Chondrocyte (in vitro differentiated cells): ENCODE measurements at places on chromosomes 16 and 17.

GRCh38 chr17:49015179-49015923 lies 18.2 kb downstream of the IGF2BP1 start:
- no peak for DNase-seq

GRCh38 chr16:67546761-67547422 lies 15.4 kb upstream of the CTCF start:
- no peak for DNase-seq

DNA sequence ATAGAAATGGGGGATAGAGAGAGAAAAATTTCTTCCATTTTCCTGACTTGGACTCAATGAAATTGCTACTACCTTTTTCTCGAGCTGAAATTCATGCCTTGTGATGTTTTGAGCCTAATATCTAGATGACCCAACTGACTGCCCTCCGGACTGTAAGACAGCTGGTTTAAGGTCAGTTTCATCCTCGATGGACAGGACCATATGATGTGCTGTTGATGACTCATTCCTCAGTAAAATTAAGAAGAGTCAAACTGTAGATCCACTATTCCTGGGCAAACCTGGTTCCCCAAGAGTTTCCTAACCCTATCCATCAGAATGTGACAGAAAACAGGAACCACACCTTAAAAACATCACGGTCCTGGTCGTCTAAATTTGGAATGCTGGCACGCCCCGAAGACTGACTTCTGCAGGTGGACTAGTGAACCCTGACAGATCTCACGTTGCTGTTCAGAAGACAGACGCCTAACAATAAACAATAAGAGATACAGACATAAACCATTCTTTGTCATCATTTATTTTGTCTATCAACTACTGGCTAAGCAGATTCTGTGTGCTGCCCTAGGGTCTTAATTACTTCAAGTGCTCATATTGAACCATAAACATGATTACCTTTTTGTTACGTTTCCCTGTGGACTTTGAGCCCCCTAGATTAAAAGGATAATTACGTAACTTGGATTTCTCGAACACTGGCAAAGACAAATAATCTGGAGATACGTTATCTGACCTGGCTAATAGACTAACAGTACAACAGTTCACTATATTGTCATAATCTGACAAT lies 45.1 kb upstream of the NOS2 start:
- DNase-seq, result no peak

- no peak for DNase-seq
Observed at GRCh38 chr17:28579526-28579925, 2.8 kb upstream of the ALDOC start.

GRCh38 chr17:81967533-81968395 lies 6.8 kb upstream of the NOTUM start:
- DNase-seq, result peak; percentile 73

GRCh38 chr16:10949424-10949970 lies 5.1 kb downstream of the CLEC16A start:
- no peak for DNase-seq

- no peak for DNase-seq
Observed at GRCh38 chr16:31708348-31708747, 165.3 kb upstream of the ZNF267 start.

DNA sequence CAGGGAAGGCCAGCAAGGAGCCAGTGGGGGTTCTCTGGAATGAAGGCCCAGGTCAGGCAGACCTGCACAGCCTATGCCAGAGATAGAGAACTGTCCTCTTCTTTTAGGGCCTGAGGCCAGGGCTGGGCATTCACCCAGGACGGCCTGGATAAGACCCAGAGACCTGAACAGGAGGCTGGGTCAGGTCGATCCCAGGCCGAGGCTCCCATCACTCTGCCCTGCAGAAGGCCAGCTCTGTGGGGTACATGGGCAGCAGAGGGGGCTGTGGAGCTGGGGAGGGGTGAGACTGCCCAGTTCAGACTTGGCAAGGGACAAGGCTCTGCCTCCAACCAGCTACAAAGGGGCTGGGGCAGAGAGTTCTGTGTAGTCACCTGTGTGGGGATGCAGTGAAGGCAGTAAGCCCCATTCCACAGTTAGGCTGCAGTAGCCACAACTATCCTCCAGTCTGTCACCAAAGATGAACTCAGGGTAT lies 14.6 kb downstream of the HSD11B2 start:
- no peak for DNase-seq

DNA sequence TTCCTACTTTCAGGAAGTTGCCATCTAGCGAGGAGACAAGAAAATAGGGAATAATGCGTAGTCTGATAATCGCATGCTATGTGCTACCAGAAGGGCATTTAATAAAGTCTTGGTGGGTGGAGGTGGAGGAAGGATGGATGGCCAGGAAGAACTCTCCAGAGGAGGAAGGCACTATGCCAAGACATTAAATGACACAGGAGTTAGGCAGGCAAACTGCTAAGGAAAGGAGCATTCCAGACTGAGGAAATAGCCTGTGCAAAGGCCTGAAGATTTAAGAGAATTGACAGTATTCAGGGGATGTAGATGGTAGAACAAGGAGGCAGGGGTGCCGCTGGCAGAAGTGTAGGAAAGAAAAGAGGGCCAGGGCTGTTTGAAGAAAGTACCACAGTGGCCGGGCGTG lies 19.3 kb upstream of the ARHGAP44 start:
- DNase-seq, result no peak

GRCh38 chr17:77846531-77847085 lies 111.9 kb upstream of the TNRC6C start:
- peak; percentile 54 for DNase-seq

- no peak for DNase-seq
Observed at GRCh38 chr17:42272162-42272907, 3.9 kb downstream of the STAT5B start.

DNA sequence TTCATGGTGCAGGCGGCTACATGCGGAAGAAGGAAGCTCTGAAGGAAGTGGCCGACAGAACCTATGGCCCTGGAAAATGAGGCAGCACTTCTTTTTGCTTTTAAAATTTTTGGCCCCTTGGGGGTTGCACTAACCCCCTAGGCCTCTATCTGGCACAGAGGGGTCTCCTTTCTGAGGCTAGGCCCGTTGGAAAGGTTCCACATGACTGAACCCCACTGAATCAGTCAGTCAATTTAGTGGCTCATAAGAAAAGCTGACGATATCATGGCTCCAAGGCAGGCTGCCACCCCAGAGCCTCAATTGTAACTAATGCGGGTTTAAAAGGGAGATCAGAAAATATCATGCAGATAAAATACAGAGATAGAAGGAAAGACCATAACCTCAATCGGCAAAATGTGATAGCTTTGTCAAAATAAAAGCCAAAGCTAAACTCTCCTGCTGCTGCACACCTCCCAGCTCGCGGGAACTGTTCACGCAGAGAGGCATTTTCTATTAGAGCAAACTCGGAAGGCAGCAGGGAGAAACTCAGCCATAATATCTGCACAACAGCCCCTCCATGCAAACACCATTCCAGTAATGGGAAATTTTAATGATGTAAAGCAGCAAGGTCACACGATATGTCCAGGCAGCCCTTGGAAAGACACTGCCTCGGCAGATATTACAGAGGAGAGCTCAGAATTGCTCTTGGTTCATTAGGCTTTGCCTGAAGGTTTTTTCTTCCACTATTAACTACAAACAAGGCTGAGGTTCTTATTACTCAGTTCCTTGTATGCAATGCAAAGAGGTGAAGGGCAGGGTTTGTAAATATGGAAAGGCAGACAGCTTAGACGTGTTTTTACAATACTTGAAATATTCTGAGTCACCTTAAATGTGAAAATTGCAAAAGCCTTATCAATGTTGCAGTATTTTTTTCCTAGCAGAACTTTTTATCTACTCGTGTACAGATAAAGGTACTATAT lies 200.4 kb upstream of the PMFBP1 start:
- DNase-seq, result no peak

GRCh38 chr16:106623-107324 lies 28.7 kb downstream of the MPG start:
- DNase-seq, result no peak

DNA sequence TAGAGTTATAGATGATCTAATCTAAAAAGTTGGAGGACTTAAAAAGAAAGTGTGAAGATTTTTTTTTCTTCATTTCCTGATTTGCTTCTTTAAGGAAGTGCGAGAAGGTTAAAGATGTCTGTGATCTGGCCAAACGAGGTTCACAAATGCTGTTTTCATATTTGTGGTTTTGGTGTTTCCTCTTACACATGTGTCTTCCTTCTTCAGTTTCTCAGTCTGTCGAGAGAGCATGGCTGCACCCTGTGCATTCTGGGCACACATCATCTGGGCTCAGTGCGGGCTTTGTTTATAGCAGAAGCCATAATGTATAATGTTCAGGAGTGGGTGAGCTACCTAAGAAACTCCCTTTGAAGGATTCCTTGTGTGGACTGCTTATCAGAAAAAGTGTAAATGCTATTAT lies 260.4 kb upstream of the TBX2 start:
- no peak for DNase-seq

DNA sequence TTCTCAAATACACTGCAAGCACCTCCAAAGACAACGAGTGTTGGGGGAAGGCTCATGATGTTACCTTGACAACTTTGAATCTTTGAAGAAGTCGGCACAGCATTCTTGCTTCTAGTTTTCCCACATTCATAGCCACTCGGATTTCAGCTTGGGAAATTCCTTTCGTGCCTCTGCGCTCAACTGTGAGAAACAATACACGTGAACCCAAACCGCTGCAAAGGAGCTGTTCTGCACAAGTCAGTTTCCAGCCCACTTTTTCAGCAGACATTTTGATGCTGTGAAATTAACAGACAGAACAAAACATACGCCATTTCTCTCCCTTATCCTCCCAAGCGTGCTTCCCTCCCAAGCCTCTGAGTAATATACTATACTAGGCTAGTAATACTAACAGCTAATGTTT lies 41.2 kb downstream of the GTF3C1 start:
- no peak for DNase-seq

DNA sequence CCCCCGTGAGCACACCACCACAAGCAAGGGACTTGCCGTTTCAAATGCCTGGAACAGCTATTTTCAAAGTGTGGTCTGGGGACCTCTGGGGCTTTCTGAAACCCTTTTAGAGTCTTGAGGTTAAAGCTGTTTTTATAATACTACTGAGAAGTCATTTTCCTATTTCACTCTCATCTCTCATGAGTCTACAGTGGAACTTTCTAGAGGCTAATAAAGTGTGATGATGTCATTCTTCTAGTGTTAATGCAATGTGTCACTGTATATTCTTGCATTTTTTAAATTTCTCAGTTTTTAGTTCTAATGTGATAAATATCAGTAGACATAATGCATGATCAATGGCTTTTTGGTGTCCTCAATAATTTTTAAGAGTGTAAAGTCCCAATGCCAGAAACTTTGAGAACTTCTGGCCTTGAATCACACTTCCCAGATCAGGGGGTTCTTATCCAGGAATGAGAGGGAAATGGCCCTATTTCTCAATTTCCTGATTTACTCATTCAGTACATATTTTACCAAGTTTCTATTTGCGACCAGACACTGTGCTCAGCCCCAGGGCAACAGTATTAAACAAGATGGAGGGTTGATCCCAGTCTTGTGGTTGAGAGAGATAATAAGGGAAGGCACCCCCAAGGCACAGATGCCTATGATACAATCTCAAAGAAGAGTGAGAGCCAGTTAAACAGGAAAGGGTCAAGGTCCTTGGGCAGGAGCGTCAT lies 444.0 kb downstream of the HS3ST3B1 start:
- DNase-seq, result no peak

GRCh38 chr16:78257376-78257728 lies 157.9 kb downstream of the WWOX start:
- DNase-seq, result no peak

- DNase-seq, result peak; percentile 49
Observed at GRCh38 chr16:83973581-83974385, 5.7 kb downstream of the NECAB2 start.

DNA sequence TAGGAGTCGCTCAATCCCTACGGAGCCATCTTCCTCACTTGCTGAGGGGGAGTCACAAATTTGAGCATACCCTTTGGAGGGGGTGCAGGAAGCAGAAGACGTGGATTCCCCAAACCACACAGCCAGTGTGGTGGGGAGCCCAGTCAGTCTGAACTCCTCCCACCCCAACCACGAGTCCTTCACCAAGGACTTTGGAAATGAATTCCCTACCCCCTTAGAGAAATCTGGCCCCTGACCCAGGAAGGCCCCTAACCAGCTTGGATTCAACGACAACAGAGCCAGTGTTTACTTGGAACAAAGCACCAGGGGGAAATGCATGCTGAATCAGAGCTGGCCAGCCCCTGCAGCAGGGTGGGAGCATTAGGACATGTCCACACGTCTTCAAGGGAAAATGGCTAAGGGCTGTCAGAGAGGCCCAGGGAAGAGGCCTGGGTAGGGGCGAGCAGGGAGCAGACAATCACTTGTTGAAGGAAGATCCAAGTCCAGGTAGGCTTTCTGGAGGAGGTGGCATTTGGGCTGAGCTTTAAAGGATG lies 5.5 kb upstream of the TMEM92 start:
- peak; percentile 47 for DNase-seq

DNA sequence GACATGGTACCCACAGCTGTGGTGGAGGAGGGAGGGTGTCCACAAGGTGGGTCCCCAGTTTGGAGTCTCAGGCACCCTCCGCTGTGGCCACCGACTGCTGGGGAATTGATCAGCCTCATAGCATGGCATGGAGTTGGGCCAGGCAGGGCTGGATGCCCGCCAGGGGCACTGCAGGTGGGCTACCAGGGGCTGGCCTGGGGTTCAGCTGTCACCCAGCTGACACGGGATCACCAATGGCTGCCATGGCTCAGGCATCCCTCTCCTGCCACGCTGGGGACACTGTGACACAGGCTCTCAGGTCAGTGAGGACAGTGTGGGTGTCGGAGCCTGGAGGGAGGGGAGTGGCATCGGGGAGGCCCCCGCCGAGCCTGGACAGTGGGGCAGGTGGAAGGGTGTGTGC lies 19.8 kb upstream of the SSTR5 start:
- no peak for DNase-seq

DNA sequence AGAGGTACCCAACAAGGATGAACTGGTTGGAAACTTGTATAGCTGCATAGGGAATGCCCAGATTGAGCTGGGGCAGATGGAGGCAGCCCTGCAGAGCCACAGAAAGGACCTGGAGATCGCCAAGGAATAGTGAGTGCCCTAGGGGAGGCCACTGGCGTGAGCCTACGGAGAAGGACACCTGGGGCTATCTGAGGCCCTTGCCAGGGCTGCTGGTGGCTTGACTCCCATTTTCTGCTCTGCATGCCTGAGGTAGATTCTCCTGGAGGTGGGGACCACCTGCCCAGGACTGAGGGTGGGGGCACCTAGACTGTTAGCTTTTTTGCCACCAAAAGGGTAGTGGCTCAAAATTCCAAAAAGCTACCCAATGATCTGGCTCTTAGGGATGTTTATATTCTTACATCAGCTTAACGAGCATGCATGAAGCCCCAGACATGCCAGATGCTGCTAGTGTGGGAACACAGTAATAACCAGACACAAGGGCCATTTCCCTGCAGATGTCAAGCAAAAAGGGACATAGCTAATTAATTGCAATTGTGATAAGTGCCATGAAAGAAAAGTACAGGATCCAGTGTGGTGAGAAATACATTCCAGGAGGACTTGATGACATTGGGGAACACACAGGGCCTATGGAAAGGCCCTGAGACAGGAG lies 8.8 kb downstream of the ODAD4 start:
- no peak for DNase-seq

DNA sequence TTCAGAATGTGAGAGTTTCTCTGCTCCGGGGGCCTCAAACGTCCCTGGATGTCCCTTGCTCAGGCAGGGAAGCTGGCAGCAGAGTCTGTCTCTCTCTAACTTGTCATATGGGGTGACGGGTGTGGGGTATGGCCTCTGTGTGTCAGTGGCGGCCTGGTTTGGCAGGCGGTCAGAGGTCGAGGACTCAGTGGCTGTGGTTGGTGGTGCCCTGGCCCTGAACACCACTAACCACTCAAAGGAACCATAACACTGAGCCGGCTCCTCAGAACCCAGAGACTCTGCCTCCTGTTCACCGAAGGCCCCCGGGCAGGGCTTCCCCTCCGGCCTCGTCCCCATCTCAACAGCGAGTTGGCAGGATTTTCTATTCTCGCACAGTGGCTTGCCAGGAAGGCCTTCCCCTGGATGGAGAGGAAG lies 677 bp downstream of the P2RX1 start:
- no peak for DNase-seq
